ENCODE measurements at places on chromosomes 2 and 18.

DNA sequence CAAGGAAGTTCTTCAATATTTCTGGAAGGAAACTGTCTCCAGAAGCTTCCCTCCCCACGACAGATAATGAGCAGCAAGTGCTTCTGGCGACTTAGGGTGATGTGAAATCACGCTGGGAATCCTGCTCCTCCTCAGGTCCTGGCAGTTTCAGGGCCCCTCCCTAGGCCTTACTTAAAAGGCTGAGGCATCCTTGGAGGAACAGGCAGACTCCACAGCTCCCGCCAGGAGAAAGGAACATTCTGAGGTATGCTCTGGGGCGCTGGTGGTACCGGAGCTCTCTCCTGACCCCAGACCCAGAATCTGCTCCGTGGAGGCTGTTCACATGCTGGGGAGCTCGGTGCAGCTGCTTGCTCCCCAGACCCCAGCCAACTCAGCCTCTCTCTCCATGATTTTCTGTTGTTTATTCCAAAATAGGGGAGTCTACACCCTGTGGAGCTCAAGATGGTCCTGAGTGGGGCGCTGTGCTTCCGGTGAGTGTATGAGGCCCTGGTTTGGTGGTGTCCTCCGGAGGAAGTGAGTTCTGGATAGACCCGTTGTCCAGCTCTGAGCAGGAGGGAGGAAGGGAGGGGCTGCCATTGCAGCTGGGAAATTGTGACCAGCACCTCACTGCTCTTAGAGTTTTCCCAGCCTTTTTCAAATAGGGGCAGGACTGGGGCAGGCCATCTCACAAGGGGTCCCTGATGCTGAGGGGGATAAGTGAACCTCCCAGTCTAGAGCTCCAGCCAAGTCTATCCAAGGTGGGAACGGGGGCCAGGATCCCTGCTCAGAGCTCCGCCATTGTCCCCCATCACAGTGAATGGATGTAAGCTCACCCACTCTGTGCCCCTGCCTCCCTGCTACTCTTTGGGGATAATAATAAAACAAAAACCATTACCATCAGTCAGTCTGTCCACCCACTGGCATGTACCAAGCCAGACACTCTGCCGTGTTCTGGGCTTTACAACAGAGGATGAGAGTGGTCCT, at the start of gene IL36RN:
TSS of gene IL36RN (plus strand) at position 201 of the 963 bp plus-strand sequence. CDS start at position 442, 241 bp downstream.
- peak; percentile 14 for DNase-seq

DNA sequence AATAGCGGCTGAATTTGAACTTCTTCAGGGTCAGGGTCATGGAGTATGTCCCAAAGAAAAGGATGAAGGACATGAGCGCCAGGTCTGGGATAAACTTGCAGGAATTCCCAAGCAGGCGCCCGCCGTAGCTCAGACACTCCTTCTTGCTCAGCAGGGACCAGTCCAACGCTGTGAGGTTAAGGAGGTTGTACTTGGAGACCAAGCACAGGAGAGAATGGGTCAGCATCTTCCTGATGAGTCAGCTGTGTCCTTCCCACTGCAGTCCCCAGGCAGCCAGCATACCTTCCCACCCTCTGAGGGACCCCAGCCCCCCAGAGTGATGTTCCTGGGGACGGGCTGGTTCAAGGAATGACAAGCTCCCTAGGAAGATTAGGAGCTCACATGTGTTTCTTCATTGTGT, 40.9 kb downstream of the MTHFD2 start:
- DNase-seq = no peak

GRCh38 chr2:18856765-18857164, 267.4 kb upstream of the NT5C1B start:
- DNase-seq = no peak

DNA sequence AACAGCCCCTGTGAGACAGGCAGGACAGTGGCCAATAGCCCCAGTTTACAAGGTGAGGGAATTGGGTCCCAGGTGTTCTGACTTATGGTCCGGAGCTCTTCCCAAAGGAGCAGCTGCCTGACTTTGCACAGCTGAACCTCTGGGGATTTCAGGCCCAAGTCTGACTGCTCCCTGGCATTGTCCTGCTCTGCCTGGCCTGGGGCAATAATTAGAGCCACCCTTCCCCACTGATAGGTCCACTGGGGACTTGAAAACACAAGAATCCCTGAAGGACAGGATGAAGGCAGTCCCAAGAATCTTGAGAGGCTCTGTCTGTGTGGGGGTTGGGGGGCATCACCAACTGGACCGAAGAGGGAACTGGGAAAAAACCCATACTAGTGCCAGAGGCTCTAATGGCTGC, 3.7 kb upstream of the FEV start:
- DNase-seq = no peak

DNA sequence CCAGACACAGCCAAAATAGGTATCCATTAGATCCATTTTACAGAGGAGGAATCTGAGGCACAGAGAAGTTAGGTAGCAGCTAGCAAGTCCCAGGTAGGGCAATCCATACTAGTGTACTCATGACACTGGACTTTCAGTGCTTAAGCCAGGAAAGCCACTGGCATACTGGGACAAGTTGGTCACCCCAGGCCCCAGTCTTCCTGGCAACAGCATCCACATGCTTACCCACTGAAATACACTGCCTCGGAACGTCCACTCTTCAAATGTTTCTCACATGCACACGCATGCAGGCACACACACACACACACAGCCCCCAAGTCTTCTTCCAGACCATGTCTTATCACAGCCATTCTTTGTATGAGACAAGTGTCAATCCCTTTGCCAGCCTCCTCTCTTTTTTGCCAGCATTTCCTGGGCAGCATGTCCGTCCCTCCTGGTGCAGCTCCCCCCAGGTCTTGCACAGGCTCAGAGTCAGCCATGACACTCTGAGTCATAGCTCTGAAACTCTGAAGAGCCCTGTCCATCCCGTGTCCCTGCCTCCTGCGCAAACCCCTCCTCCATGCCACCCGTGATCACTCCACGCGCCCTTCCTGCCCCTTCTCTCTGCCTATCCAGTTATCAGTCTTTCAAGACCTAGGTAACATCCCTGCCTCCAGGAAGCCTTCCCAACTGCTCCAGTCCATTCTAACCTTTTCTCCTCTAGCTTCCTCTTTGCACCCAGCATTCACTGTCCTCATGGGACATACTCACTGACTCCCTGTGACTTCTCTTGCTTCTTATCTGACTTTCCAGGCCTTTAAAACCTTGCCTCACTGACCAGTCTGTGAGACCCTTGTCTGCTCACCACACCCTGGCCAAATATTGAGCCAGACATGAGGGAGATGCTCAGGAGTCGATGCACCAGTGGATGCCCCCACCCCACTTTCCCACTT, 10.9 kb upstream of the TEX261 start:
- peak; percentile 22 for DNase-seq

DNA sequence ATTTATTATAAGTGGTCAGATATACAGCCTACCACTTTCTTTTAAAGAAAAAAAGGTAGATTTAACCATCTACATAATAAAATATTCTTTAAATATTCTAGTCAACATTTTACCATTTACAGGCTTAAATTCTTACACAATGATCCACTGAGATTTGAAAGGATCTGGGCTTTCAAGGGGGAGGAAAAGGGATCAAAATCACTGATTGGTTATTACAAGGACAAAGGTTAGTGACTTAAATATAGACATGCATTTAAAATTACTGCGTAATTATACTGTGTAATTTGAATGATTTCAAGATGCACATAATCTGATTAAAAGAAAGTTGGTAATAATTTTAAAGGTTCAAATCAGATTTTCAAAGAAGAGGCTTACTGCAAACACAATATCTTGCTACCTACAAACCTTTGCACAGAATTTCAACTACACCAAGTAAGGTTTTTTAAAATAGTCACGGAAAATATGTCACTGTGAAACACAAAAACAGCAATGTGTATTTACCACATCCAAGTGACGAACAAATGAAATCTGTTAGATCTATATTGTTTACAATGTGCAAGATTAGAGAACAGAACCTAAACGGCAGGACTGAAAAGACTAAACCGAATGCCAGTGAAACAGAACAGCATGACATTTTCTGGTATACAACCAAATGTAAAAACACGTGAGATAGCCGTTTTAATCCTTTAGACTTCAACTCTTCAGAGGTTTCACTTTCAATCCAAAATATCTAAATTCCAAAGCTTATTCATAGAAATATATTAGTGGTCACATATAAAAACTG, 40.8 kb downstream of the RTN4 start:
- no peak for DNase-seq

- DNase-seq = no peak
Observed at GRCh38 chr2:218788529-218789255, 6.7 kb downstream of the CYP27A1 start.

- no peak for DNase-seq
Observed at GRCh38 chr2:120283649-120284048, 31.0 kb downstream of the RALB start.

DNA sequence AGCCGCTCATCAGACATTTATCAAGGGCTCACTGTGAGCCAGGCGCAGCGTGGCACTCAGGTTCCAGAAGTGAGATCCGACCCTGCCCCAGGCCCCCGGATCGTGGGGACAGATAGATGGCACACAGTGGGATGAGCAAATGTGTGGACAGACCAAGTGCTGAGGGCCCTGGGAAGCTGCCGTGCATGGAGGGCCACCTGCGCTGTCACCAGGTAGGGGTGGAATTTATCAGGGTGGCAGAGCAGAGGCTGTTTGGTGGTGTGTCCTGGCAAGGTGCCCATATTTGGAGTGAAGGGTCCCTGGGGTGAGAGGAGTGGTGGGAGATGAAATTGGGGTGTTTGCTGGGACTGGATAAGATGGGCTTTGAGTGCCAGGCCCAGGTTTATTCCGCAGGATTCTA, 92.8 kb upstream of the HS6ST1 start:
- DNase-seq = no peak

GRCh38 chr2:238108423-238109183, 8.5 kb downstream of the ESPNL start:
- DNase-seq = peak; percentile 53

DNA sequence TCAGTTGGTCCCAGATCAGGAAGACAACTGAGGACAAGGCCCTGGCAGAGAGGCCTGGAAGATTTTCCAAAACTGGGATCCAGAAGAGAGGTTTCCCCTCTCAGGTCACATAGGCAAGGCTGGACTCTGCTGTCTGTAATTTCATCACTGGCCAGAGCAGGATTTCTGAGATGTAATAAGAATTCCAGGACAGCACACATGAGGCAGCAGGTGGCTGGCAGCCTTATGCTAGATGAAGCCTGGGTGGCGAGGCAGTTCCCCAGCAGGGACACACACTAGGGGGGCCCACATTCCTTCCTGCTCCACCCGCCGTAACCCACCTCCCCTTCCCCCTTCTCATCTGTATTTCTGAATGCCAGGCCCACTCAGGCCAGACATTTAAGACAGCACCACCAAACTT, 98.6 kb downstream of the HNRNPLL start:
- no peak for DNase-seq

DNA sequence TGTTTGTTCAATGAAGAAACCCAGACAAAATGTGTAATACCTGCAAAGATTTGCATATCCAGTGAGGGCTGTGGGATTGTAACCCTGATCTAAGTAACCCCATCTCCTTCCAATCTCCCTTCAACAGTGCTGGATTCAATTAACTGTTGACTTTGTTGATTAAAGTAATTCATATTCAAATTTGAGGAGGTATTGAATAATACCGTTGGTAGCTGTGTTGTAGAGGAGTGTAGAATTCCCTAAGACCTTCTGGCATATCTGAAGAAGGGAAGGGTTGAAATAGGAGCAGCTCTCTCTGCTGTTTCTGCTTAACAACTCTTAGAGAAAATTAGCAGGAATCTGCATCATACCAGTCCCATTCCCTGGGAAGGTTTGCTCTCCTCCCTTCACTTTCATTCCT, 28.2 kb downstream of the MAIP1 start:
- DNase-seq = no peak

DNA sequence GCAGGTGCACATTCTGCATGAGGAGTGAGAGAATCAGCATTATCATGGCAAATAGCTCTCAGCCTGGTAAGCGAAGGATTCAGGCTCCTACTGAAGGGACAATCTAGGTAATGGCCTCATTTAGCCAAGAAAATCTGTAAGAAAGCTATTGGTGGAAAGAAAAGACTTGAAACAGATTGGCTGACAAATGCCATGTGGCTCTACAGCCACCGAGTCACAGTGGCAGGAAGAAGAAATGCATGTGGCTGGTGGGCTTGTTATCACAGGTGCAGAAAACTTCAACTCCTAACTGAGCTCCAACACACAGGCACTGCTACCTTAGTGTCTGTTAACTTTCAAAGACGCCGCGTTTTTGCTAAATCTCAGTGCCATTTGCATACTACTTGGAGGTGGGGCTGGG, 60.6 kb upstream of the REV1 start:
- DNase-seq = no peak

- DNase-seq = peak; percentile 81
Observed at GRCh38 chr2:39778775-39779340, at the start of gene THUMPD2. TSS of gene THUMPD2 (minus strand) at chr2:39779258. CDS start at chr2:39779239, 19 bp downstream.

DNA sequence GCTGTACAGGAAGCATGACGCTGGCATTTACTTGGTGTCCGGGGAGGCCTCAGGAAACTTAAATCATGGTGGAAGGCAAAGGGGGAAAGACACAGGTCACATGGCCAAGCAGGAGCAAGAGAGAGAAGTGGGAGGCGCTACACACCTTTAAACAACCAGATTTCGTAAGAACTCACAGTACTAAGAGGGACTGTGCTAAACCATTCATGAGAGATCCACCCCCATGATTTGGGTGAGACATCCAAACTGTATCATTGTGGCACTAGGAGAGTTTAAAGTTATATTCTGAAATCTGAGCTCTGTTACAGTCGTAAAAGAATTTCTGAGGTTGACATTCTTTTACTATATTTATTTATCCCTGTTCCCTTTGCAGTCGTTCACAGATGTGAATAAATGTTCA, 116.6 kb downstream of the ICA1L start:
- no peak for DNase-seq

GRCh38 chr2:668000-668398, 9.2 kb downstream of the TMEM18 start:
- DNase-seq = no peak

DNA sequence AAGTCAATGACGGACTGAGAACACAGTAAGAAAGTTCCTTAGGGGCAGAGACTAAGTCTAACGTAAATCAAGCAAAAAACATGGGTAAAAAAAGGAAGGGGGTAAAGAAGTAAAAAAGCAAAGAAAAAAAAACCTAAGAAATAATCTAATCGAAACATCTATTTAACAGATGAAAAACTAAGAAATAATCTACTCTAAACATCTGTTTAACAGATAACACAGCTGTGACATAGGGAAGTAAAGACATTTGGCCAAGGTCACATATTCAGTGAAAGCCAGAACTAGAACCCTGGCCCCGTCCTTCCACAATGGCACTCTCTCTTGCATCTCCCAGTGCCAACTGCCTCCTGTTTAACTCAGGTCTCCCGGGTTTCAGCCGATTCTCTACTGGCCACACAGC, 48.1 kb downstream of the PSD4 start:
- DNase-seq = no peak

DNA sequence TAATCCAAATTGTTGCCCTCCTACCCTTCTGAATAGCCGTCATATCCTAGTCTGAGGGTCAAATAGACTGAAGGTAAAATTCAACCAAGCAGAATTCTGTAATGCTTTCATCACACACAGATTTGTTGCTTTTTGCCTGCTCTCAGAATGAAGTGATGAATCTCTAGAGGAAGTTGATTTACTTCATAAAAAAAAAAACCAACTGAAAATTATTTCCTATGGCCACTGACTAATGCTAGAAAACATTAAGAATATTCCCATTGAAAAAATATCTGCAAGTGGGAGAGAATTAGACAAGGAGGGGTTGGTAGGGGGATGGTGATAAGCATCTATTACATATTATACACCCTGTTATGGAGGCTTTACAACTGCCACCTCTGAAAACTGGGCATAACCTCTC, 2.3 kb upstream of the IL1RL2 start:
- no peak for DNase-seq
